ENCODE measurements at places on chromosomes 1 and 21.

GRCh38 chr1:53303243-53303642 lies 24.6 kb downstream of the LRP8 start:
- no peak for DNase-seq

DNA sequence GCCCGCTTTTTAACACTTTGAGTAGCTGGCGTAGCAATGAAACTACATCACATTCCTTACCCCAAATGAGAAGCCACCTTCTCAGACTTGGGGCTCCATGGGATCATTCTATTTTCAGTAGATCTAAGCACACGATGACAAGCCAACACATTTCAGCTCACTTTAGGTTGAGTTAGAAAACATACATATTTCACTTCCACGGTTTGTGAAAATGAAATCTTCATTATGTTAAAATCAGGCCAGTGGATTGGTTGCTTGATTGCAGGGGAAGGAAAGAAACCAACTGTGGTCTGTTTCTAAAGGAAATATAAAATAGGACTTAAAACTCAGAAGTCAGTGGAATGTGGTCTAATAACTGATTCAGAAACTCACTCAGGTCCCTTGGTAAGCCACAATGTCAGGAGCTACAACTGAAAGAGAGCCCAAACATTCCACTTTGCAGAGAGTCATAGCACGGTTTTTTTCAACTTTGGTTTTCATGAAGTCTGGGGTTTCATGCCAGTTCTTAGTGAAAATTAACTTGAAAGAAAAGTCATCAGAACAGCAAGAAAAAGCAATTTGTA lies 82.3 kb upstream of the TIAM1 start:
- DNase-seq, result no peak

DNA sequence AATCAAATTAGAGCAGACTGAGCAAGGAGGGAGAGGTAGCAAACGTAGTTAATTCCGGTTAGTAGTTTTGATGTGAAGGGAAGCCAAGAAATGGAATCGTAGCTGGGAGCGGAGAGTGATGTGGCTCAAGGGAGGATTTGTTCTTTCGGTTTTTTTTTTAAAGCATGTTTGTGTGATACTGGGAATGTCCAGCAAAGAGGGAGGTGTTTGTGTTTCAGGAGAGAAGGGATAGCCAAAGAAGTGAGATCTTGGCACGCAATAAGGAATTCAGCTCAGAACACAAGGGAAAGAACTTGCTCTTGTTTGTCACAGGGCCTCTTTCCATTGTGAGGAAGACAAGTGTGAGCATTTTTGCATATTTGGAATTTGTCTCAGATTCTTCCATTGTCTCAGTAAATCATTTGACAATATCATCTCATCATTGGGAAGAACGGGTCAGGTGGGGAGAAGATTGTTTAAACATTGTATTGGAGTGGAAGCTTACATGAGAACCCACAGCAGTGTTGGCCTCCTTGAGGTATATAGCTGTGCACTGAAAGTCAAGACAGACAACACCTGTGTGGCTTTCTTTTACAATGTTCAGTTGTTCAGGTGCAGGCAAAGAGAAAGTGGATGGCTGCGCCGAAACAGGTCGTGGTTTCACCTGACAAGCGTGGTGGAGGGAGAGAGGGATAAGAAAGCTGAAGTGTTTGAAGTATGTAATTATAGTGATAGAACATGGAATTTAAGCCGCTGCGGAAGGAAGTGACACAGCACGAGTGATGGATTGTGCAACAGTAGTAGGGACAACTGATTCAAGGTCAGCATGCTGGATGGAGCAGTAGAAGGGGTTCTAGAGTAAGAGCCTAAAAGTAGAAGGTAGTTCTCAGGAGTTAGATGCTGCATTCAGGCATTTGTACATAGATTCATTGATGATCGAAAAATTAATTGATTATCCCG lies 25.4 kb downstream of the FMN2 start:
- DNase-seq, result no peak

DNA sequence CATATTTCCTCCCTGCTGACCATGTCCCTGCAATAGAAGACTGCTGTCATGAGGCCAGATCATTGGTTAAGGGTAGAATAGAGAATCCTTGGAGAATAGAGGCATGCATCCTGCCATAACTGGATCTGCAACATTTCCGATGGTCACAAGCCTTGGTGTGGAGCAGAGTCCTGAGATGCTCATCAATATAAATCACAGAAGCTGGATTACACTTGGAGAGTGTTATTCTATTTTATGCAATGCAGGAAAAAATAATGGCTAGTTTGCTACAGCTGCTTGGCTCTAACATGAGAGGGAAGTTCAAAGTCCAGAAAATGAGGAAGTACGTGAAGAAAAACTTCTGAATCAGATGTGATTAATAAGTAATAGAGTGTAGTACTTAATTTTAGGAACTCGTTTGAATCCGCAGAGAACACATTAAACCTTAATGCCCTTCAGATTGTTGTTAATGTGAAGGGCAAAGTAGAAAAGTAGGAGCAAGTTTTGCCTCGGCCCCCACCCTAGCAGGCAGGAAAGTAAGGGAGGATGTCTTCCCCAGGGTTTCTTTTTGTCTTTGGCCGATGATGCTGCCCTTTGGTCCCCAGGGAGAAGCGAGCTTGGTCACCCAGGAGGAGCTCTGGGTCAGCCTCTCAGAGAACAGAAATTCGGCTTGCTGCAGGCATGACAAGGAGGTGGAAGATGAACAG lies 59.5 kb downstream of the KCNK1 start:
- no peak for DNase-seq

DNA sequence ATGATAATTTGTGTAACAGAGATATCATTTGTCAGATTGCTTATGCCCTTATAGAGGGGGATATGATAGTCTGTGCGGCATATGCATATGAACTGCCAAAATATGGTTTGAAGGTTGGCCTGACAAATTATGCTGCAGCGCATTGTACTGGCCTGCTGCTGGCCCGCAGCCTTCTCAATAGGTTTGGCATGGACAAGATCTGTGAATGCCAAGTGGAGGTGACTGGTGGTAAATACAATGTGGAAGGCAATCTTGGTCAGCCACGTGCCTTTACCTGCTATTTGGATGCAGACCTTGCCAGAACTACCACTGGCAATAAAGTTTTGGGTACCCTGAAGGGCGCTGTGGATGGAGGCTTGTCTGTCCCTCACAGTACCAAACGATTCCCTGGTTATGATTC lies 82.4 kb downstream of the ZMYM4 start:
- no peak for DNase-seq

GRCh38 chr21:24737296-24737850 lies 869.9 kb downstream of the MRPL39 start:
- DNase-seq, result no peak

GRCh38 chr21:25005388-25005787 lies 601.9 kb downstream of the MRPL39 start:
- DNase-seq, result no peak

DNA sequence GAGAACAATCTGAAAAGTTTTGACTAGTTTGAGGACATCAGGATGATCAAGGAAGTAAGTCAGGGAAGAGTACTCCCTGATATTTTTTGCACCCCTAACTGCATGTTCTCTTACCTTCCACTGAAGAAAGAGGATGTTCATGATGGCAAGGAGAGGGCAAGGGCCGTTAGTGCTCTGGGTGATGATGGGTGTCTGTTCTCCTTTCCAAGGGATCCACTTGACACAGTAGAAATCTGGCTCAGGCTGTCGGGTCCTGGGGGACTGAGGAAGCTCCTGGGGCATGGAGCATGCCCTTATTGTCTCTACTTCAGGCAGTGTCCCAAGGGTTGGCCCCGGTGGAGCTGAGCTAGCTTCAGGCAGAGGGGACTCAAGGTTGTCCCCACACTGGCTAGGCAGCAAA lies 4.7 kb downstream of the MINDY1 start:
- no peak for DNase-seq

DNA sequence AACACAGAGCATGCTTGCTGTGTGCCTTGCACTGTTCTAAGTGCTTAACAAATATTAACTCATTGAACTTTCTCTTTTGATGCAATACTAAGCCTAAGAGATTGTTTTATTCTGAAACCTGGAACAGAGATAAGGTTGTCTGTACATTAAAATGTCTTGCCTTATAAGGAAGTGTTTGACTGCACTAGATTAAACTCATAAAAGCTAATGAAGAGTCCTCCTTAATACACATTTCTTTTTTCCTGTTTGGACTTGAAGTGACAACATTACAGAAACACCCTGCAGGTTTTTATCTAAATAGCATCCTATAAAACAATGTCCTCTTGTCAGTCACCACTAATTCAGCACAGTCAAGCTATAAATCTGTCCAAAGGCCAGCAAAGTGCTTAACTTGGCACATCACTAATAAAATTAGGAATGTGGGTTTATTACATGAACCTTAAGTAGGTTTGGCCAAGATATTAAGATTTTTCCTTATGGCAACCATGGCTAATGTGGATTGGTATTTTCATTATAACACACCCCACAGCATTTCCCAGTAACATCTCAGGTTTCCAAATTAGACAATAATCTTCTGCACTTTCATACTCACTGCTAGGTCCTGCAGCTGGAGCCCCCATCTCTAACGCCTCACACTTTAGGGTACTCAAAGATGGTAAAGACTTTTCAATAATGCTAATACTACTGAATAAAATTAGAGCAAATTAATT lies 389.7 kb downstream of the LMO4 start:
- DNase-seq, result no peak

DNA sequence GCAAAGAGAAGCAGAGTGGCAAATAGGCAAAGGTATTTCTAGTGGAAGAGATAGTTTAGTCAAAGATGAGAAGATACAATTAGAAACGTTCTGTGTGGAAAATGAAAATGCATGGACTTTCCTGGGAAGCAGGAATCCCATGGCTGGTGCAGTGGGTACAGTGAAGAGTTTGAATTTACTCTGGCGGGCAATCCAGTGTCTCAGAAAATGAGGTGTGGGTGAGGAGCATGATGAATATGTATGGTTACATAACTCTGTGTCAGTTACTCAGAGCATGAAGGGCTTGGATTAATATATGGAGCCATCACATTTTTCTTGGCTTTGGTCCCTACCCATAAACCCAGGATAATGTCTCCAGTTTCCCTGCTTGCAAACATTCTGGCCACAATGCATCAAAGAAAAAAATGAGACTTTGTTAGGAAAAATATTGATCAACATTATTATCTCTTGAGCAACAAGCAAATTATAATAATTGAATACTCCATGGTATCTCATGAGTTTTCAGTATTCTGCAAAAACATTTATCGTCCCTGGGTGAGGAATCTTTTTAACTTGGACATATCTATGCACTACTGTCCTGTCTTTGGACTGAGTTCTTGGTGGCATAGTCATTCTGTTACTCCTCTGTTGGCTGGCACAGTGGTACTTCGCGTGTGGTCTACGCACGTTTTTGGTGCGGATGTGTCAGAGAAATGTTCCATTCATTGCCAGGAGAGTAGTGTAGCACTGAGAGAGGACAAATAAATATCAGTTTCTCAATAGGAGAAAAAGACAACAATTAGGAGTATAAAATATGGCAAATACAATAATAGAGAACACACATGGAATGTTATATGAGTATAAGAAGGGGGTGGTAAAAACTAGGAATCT lies 173.7 kb upstream of the C1orf105 start:
- DNase-seq, result no peak

DNA sequence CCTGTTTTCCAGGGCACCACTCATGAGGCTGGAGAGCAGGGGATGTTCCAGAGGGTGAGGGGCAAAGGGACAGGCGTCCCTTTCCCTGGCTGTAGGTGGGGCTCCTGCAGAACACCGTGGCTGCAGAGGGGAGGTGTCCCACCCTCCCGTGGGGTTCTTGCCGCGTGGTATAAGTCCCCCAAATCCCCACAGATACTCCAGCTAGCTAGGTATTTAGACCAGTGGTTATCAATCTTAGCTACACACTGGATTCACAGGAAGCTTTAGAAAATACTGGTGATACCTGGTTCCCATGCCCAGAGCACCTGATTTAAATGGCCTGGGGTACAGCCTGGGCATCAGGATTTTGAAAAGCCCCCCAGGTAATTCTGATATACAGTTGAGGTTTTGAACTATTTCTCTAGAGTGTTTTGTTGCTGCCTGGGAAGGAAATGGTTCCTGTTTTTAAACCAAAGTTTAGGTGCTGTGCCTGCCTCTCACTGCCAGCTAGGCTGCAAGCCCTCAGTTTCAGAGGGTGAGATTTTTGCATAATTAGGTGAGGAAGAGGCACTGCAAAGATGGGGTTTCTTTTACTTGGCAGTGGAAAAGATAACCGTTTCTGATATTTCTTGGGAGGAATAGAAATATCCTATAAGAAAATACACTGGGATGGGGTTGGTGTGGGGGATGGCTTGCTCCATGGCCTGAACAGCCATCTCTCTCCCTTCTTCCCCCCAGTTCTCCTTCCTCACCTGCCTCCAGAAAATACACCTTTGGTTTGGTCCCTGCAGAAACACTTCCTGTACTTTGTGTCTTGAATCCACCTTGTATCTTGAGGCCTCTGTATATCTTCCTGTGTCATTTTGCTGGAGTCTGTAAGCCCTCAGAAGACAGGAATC lies 51.7 kb downstream of the RASSF5 start:
- no peak for DNase-seq

DNA sequence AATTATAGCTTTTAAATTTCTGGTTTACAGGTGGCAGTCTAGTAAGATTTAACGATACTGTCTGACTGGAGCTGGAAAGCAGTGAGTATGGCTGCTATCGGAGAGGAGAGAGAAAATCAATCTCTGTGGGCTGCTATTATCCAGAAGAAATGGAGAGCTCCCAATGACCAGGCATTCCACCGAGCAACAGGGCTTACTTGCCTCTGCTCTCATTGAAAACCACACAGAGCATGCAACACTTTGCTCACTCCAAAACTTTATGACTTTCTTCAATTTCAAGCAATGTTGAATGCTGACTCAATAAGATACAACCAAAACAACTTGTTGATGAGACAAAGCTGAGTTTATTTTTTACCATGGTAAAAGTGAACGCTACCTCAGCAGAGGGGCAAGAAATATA lies 337.0 kb upstream of the NCAM2 start:
- DNase-seq, result no peak

- DNase-seq, result no peak
Measured at GRCh38 chr1:116382321-116382720, 9.3 kb downstream of the ATP1A1 start.

GRCh38 chr1:228735871-228736586 lies 750 bp downstream of the RHOU start:
- no peak for DNase-seq

DNA sequence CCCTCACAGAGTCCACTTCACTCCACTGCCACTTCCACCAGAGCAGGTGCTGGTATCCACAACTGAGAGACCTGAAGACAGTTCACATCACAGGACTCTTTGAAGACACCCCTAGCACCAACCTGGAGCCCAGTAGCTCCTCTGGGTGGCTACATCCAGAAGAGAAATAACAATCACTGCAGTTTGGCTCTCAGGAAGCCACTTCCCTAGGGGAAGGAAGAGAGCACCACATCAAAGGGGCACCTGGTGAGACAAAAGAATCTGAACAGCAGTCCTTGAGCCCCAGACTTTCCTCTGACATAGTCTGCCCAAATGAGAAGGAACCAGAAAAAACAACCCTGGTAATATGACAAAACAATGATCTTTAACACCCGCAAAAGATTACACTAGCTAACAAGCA lies 113.2 kb downstream of the TENT5C start:
- DNase-seq, result no peak

GRCh38 chr1:20493309-20493708 lies 7.3 kb upstream of the CAMK2N1 start:
- DNase-seq, result no peak
